ENCODE measurements at places on chromosomes 6 and 20. TPM values are rescaled to one million over a fixed set of nuclear protein-coding genes. Genes with fewer than 3 reads are reported as not detected.

GRCh38 chr6:31651602-31652191, 764 bp downstream of the BAG6 start:
- peak; percentile 70 for DNase-seq

DNA sequence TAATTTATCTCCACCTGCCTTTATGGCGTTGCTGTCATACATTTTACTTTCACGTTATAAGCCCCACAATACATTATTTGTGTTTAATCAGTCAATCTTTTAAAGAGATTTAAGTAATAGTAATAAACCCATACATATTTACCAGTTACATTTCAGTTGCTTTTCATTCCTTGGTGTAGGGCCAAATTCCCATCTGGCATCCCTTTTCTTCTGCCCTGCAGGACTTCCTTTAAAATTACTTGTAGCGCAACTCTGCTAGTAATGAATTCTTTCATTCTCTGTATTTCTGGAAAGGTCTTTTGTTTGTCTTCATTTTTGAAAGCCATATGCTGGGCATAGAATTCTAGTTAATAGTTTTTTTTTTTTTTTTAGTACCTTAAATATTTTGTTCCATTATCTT, 24.9 kb downstream of the ZNF334 start:
- DNase-seq, result no peak

Gene KIF25
- not detected for total RNA-seq

- DNase-seq, result no peak
These were observed 72.9 kb upstream of the DSP start for GRCh38 chr6:7468382-7469081.

DNA sequence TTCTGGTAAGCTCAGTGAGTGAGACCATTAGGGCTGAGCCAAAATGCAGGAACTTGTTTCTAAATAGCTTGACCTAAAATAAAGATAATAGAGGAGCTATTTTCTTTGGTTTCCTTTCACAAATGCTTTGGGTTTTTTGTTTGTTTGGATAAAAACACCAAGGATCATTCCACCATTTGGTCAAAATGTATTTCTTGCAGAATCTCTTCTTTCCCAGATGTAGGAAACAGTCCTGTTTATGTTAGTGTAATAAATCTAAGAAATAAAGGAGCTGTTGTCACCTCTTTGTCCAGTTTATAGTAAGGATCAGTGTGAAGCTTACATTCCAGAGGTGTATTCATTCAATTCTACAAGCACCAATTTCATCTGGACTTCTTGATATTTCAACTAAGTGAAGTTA, 297.8 kb downstream of the GJA1 start:
- DNase-seq, result no peak

GRCh38 chr6:6201200-6201599, 119.3 kb downstream of the F13A1 start:
- no peak for DNase-seq

DNA sequence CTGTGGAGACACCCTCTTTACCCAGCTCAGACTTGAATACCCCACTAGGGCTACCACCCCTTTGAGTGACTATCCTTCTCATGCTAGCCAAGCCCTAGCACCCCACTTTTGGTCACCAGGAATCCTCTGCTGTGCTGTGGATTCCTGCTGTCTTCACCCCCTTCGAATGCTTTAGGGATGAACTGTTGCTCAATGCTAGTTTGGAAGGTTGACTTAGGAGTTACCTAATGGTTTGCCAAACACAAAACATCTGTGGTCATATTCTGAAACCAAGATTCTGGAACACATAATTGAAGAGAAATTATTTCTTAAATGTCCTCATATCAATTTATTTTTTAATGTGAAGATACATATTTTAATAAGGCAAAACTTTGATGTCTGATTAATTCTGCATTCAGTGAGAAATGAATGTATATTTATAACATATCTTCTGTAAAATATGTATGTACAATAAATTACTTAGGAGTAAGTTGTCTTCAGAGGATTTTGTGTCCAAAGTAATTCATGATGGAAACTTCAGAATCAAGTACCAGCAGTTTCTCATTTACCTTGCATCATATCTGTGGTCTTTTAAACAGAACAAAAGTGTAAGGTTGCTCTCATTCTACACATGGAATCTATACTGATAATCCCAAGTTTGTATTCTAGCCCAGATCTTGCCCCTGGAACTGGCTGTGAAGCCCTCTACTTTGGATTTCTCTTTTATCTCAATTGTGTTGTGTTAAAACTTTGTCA, 46.9 kb downstream of the TMEM200A start:
- DNase-seq, result no peak

DNA sequence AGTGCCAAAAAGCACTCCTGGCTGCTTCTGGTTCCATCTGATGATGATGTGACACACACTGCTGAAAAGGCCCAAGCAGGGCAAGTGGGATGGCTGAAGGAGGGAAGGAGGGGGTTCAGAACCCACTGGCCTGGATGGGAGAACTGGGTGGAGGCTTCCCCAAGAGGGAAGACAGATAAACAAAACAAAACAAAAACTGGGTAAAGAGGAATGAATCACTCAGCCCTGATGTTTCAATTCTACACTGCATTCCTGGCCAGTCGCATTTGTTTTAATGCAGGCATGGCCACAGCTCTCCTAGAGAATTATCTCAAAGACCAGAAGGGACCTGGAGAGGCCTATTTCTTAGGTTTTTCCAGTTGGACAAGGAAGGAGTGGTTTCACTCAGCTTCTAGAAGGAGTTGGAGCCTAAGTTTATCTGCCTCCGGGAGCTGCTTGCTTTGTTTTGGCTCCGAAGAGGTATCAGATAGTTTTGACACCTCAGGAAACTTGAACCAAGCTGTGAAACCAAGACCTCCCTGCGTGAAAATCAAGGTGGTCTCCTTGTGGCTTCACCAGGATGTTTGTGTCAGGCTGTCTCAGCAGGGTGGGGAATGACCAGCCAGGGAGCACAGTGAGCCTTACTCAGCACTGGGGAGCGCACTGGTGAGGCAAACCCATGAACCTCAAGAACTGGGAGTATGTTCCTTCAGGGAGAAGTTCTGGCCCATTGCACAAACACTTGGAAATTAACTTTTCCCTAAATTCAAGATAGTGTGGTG, 16.1 kb downstream of the TTPAL start:
- no peak for DNase-seq

Gene ULBP3
- total RNA-seq, result 0.37 TPM

GRCh38 chr20:3101737-3102574, 17.4 kb upstream of the AVP start:
- no peak for DNase-seq

DNA sequence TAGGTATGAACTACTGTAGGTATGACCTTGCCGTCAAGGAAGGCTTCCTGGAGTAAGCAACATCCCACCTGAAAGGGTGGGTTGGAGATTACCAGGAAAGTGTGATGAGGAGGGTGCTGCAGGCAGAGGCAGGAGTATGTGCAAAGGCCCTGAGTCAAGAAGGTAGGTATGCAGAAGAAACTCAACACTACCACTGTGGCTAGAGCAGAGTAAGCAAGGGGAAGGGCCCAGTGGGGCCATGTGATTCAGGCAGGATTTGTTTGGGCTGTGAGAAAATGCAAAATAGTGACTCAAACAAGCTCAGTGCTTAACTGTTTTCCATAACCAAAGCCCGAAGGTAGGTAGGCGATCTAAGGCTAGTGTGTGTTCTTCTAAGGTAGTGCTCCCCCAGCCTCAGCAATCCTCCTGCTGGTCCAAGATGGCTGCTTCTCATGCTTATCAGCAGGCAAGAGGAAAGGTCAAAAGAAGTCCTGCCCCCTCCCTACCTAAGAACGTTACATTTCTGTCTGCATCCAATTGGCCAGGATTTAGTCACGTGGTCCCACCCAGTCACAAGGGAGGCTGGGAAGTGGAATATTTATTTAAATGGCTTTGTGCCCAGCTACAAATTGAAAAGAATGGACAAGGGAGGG, 36.2 kb upstream of the HMGA1 start:
- DNase-seq, result no peak

- no peak for DNase-seq
These were observed 130.1 kb upstream of the DOK5 start for GRCh38 chr20:54345301-54345724.

DNA sequence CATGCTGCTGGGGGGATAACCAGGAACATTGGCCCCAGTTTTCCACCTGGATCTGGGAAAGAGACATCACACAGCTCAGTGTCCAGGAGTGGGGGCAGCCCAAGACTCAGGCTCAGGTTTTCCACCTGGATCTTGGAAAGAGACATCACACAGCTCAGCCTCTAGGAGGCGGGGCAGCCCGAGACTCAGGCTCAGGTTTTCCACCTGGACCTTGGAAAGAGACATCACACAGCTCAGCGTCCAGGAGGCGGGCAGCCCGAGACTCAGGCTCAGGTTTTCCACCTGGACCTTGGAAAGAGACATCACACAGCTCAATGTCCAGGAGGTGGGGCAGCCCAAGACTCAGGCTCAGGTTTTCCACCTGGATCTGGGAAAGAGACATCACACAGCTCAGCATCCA, 361.6 kb downstream of the THBS2 start:
- no peak for DNase-seq

Gene CRISP3
- total RNA-seq, result not detected

Gene AIF1
- total RNA-seq, result 57.5 TPM

DNA sequence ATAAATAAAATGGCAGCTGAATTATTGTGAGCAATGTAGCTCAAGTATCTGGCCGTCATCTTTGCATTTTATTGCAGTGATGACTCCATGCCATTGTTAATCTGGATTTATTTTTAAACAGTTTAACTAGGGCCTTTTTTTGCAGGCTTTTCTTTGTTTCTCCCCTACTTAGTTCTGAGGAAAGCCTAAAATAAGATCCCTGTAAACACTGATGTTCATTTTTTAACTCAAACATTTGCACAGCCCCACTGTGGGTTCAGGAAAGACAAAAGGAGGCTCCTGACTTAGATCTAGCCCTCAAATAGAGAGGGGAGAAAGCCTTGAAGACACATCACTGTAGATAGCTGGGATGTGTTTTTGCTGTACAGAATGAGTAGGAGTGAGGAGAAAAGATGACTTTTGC, 69.2 kb downstream of the PLEKHG1 start:
- no peak for DNase-seq

GRCh38 chr20:25283221-25283951, 35.5 kb downstream of the PYGB start:
- no peak for DNase-seq

- DNase-seq, result no peak
These were observed at the start of gene DDAH2 for GRCh38 chr6:31728767-31729514. Gene DDAH2, minus strand, starts transcription at chr6:31729299. Its CDS starts 138 bp downstream, at chr6:31729161.

GRCh38 chr6:129114636-129115391, 231.9 kb downstream of the LAMA2 start:
- DNase-seq, result no peak

Gene CST5
- total RNA-seq, result not detected

Gene CST1
- not detected for total RNA-seq

- no peak for DNase-seq
These were observed 56.3 kb upstream of the CD93 start for GRCh38 chr20:23142162-23143050.

Gene ZC2HC1B
- total RNA-seq, result not detected

DNA sequence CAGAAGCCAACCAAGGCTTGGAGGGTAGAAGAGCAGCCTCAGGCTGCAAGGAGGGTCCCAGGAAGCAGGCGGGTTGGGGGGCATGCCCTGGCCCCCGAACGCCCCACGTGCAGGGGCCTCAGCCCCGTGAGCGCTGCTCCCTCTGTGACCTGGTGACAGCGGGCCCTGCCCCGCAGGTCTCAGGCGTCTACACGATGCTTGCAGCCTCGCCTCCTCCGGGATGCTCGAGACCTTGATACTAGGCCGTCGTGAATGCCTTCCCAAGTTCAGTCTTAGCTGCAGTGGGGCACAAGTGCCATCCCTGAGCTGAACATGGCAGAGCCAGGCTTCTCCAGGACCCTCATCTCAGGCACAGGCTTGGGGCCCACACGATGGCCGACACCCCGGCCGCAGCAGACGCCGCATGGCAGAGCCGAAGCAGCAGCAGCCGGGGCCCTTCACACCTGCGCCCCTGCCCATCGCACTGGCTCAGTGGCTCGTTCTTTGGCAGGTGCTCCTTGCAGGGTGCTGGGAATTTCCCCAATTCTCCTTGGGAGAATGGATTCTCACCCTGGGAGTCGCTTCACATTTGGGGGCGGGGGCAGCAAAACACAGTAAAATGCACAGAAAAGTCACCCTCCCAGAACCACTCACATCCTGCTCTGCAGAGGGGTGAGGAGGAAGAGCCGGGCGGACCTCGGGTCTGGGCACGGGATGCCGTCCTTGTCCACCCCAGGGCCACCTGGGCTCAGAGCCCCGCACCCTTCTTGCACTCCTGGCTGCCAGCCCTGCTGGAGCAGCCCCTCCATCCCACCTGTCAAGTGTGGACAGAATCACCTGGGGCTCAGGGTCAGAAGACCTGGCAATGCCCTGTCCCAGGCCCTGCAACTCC, 161.8 kb downstream of the DLL1 start:
- DNase-seq, result no peak

DNA sequence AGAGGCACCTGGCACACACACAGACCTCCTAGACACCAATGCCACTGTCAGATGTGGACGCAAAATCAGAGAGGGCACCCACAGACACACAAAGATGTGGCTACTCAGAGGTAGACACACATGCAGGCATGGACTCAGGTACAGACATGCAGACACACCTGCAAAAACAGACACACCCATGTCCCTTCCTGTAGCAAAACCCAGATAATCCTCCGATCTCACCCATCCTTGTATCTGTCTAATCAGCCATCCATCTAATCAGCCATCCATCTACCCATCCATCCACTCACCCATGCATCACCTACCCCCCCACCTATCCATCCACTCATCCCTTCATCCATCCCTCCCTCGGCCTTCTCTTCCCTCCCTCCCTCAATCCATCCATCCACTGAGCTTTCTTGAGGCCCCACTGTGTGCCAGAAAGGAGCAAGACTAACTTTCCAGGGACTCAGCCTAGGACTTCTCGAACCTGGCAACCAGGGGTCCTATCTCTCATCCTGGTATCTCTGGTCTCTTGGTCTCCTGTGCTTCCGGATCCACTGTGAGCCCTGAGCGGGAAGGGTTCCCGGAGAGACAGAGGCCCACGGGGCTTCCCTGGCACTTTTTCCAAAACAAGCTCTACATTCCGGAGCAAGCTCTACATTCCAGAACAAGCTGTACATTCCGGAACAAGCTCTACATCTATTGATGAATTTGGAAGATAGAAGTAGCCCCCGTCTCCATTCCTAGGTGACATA, 1.1 kb upstream of the TGM2 start:
- no peak for DNase-seq

DNA sequence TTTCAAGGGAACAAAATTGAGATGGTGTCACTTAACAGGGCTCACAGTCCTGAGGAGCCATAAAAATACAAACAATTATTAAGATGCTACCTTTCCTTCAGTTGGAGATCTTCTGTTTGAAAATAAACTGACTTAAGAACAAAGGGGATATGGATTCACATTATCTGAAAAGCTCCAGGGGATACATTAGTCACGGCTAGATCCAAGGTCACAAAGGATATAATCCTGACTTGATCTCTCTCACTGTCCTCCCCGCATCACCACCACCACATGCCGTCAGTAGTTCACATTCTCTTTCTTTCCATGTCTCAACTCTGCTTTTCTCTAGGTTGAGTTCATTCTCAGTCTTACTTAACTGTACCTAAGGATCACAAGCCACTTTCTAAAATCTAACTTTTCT, 530.4 kb upstream of the MARCKS start:
- DNase-seq, result no peak

GRCh38 chr6:37145443-37145842, 24.5 kb upstream of the PIM1 start:
- no peak for DNase-seq

Data from G401 (cell line).